Stimulated activated CD8-positive, alpha-beta memory T cell treated with anti-CD3 and anti-CD28 coated beads, Interleukin-4, amount 100 ng/mL, for 4 hours (primary cell): ENCODE measurements at places on chromosomes 5 and 9.

GRCh38 chr5:612498-613424, 621 bp downstream of the CEP72 start:
- DNase-seq = no peak

DNA sequence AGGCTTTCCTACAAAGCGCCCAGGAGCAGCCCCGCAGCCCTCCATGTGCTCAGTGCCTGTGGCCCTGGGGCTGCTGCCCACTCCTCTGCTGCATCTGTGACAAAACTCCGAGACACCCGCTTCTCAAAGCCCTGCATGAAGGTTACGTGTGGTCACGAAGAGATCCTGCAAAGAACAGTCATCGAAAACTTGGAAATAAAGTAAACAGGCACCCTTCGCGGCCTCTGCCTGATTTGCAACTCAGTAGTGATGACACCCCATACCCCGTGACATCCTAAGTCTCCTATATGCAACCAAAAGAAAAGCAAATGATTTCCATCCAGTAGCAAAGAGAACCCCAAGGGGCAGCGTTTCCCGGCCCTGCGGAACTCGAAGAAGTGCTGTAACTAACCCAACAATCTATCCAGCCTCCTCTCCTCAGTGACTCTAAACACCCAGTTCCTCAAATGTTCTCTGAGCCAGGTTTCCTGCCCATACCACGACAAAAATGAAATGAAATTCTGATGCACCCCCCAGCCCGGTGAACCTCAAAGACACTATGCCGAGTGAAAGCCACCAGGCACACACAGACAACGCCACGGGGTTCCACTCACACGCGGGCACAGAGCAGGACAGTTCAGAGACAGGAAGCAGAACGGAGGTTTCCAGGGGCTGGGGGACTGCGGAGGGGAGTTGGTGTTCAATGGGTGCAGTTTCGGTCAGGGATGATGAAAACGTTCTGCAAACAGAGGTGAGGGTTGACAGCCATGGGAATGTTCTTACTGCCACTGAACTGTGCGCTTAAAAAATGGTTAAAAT, 19.0 kb downstream of the NACC2 start:
- DNase-seq = no peak

DNA sequence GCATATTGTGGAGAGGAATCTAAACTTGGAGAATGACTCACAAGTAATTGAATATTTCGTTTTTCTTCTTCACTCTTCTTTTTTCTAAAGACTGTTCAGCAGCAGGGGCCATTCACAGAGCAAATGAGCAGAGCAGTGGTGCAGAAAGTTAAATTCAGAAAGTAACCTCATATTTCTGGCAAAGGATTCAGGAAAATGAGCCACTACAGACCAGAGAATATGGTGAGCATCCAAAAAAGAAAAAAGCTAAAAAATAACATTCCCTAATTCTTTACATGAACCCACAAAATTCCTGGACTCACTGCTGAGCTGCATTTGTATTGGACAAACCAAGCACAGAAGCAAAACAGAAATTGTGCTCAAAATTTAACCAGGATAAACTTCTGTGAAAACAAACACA, 1486.8 kb upstream of the C9orf72 start:
- no peak for DNase-seq

GRCh38 chr5:163877865-163878264, 372.4 kb downstream of the MAT2B start:
- DNase-seq = no peak

DNA sequence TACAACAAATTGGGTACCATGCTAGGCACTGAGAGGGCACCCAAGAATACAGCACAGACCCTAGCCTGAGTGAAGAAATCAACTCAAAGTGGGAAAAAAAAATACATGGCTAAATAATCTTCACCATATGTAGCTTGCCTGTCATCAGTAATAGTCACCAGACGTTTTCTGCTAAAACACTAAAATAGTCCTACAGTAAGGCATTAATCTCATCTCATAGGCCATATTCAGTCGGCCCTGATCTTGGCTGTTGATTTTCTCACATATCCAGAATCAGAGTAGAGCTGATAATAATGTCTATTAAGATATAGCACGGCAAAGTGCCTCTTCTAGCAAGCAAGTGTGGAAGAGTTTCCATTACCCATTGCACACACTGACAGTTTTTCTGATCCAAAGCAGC, 322.1 kb upstream of the SLC30A5 start:
- DNase-seq = no peak

GRCh38 chr5:169688106-169688505, 51.0 kb downstream of the DOCK2 start:
- no peak for DNase-seq

DNA sequence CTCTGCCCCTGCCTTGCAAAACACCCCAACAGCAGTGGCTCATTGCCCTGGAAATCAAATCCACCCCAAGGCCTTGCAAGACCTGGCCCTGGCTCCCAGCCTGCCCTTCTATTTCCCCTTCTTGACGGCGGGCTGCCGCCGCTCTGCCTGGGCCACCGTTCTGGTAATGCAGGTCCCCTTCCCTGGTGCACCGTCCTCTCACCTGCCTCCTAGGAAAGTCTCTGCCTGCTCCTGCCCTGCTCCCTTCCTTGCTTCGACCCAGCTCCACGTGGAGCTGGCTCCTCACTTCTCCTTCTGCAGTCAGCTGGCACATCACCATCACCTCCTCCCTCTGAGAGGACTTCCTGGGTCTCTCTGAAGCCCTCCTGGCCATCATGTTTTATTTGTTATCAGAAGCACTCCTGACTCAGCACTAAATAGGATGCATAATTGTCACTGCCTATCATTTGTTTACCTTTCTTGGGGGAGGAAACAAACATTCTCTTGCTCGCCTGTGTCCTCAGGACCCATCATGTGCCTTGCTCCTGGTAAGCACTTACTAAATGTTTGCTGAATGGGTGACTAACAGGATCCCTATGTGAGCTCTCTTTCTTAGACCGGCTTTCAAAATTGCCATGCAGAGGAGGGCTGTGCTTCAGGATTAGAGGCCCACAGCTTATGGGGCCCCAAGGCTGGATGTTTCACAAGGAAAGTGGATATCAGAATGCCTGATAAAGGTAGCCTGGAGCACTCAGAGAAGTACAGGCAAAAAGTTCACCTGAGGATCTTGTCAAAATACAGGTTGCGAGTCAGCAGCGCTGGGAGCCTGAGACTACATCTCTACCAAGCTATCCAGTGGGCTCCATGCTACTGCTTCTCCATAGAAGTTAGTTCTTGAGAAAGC, 19.6 kb upstream of the C5orf47 start:
- no peak for DNase-seq

DNA sequence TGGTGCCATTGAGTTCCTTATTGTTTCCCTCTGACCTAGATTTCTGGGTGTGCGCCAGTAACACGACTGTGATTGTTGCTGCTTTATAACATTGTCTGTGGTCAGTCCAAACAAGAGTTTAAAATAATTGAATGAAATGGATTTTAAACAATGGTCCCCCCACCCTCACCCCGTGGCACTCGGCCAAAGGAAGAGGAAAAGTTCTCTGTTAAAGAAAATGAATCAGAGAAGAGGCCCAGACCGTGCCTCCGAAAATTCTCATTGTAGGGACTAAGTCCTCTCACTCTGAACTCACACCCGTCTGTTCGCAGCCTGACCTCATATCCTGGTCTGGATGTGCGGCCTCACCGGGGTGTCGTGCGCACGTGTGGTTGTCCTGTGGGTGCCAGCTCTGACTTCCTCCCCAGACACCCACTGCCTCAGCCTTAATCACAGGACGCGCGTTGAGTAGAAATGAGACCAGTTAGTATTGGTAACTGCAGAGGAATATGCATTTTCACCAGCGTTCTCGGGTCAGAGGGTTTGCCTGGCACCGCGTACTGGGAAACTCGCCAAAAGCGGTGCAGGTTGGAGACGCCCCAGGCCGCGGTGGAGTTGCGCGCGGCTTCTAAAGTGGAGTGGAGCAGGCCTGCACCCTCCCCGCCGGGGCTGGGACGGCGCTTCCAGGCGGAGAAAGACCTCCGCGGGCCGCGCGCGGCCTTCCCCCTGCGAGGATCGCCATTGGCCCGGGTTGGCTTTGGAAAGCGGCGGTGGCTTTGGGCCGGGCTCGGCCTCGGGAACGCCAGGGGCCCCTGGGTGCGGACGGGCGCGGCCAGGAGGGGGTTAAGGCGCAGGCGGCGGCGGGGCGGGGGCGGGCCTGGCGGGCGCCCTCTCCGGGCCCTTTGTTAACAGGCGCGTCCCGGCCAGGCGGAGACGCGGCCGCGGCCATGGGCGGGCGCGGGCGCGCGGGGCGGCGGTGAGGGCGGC, at the start of gene ABL1:
TSS of gene ABL1 (plus strand) at position 884 of the 966 bp plus-strand sequence. CDS start 193 bp downstream, outside the sequence.
- peak; percentile 11 for DNase-seq

- DNase-seq = no peak
Observed at GRCh38 chr5:157225469-157226422, 40.2 kb upstream of the CYFIP2 start.

- DNase-seq = no peak
Observed at GRCh38 chr5:148860599-148860998, 34.2 kb downstream of the ADRB2 start.

DNA sequence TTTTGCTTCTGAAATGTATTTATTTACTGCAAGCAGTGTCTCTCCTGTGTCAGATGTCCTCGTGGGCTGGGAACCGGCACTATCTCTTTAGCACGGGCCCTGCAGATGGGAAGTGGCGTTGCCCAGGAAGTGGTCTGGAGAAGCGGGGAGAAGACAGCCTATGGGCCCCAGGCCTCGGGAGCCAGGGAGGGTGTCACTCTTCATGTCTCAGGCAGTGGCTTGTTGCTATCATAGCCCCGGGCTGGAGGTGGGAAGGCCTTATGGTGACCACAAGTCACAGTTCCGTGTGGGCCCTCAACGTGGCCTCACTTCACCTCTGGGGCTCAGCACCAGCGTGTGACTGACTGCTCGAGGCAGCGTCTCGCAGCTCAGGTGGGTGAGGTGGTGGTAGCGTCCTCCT, 41.4 kb downstream of the SYK start:
- DNase-seq = no peak

DNA sequence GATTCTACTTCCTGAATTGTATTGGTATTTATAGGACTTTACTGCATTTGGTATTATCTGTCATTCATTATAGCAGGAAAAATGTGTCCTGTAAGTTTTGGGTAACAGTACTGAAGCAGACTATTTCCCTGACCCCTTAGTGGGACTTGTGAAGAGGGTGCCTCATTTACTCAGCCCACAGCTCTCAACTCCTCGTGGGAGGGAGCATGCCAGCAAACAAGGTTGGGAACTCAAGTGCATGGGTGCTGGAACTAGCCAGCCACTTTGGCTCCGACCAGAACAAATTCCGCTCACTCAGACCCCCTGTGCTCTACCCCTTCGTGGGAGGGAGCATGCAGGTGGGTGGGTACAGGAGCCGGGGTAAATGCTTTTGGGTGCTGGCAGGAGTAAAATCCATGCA, 1773.5 kb upstream of the WWC1 start:
- DNase-seq = no peak

- no peak for DNase-seq
Observed at GRCh38 chr9:3479514-3480352, 46.1 kb downstream of the RFX3 start.

DNA sequence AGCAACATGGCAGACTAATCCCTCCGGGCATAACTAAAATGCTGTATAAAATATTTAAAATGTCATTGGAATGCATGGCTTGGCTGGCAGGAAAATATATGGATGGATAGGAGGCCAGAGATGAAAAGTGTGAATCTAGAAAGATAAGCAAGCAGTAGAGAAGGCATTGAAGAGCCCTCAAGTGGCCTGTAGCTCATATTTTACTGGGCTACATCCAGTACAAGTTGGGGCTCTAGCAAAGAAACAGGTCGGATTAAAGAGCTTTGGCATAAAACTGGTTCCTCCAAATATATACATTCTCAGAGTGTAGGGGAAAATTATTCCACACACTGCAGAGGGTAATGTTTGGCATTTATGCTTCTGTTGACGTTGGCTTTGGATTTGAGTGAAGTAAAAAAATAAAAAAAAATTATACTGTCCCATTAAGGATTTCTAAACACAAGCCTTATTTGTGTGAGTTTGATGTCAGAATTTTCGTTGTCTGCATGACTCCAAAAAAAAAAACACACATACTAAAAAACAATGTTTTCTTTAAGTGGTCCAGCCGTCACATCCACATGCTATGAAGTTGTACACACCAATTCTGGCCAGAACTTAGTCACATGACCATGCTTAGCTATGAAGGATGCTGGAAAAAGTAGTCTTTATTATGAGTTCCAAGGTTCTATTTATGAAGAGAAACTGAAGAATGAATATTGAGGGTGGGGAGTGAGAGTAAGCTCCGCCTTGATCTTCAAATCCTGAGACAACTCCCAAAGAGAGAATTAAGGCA, 147.0 kb downstream of the TLE1 start:
- DNase-seq = no peak

- no peak for DNase-seq
Observed at GRCh38 chr5:80853413-80853812, 106.8 kb upstream of the RASGRF2 start.

DNA sequence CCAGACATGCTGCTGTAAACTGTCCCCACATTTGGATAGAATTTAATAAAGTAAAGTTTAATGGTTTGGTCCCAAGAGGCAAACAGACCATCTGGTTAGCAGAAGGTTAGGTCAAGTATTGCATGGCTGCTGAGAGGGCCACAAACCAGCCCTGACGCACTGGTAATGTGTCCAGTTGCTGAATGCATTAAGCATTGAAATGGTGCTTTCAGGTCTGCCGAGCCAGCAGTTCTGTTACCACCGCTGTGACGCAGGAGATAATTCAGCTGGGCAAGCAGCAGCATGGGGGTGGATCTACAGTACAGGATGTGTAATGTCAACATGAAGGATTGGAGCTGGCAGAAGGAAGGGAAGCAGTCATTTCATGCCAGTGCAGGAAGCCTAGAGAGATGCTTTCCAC, 16.0 kb downstream of the ZNF462 start:
- DNase-seq = no peak

DNA sequence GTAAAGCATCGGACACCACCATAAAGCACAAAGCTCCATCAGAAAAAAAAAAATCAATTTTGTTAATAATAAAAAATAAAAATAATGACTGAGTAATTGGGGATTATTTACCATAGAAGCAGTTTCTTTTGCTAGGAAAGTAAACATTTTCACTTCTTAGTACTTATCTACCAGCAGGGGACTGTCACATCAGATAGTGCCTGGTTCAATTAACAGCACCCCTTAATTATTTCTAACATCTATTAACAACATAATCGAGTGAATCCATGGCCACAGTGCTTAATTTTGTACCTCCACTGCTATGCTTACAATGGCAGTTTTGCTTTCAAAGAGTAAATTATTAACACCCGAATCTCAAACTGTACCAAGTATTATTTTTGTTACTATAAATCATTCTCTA, 221.7 kb downstream of the SMARCA2 start:
- DNase-seq = no peak

GRCh38 chr9:83346655-83347420, 191.4 kb downstream of the FRMD3 start:
- DNase-seq = no peak

- DNase-seq = no peak
Observed at GRCh38 chr5:97098922-97099321, 43.5 kb downstream of the LIX1 start.

GRCh38 chr5:178995341-178995690, 196 bp upstream of the GRM6 start:
- DNase-seq = no peak
